HCT116 (cell line): ENCODE measurements at places on chromosomes 16 and 17.

GRCh38 chr16:22712471-22712870 lies 101.5 kb upstream of the HS3ST2 start:
- no peak overlapping the region for H3K27ac ChIP-seq
- H3K27me3 ChIP-seq: peaks cover 17% of the 10 kb centered on the region; the same call in 1 of the 2 replicates
- no peaks in the 10 kb centered on the region for H3K4me1 ChIP-seq
- no peak overlapping the region for H3K4me3 ChIP-seq
- DNase-seq: no peak

DNA sequence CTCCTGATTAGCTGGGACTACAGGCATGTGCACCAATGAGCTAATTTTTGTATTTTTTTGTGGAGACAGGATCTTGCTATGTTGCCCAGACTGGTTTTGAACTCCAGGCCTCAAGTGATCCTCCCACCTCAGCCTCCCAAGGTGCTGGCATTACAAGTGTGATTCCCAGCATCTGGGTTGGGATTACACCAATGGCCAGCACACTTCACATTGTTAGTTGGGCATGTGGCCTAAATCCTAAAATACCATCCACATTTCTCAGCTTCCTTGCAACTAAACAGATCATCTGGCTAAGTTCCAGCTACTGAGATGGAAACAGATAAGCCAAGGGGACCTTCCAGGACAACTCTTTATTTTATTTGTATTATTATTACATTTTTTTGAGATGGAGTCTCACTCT lies 9.9 kb downstream of the RABEP2 start:
- 0 out of 2 replicates have a peak, but pooled peaks cover 4% of the 10 kb centered on the region for H3K36me3 ChIP-seq
- H3K27ac ChIP-seq: no peak overlapping the region
- DNase-seq: no peak
- no peak overlapping the region for H3K4me3 ChIP-seq
- peaks cover 30% of the 10 kb centered on the region for H3K4me1 ChIP-seq

DNA sequence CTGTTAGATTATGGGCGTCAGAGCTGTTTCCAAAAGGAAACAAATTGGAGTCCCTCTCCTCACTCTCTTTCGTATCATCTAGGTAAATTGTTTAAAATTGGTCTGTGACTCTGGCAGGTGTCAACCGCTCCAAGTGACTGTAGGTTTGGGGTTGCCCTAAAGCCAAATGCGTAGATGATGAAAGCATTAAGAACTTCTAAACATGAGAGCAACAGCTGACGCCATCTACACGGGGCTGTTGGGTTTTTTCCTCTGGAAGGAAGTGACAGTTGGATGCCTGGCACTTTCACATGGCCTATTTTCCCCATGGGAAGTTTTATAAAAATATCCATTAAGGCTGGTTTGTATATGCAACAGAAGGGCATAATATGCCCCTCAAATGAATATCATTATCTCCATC lies 215.7 kb upstream of the CACNG5 start:
- no peaks in the 10 kb centered on the region for H3K4me1 ChIP-seq
- no peaks in the 10 kb centered on the region for H3K36me3 ChIP-seq
- no peak overlapping the region for H3K27ac ChIP-seq

- DNase-seq: no peak
- no peak overlapping the region for H3K4me3 ChIP-seq
- no peaks in the 10 kb centered on the region for H3K4me1 ChIP-seq
- no peak overlapping the region for H3K27ac ChIP-seq
- no peaks in the 10 kb centered on the region for H3K36me3 ChIP-seq
- peaks cover 44% of the 10 kb centered on the region for H3K27me3 ChIP-seq
Observed at GRCh38 chr16:77925531-77925930, 96.8 kb upstream of the CLEC3A start.

DNA sequence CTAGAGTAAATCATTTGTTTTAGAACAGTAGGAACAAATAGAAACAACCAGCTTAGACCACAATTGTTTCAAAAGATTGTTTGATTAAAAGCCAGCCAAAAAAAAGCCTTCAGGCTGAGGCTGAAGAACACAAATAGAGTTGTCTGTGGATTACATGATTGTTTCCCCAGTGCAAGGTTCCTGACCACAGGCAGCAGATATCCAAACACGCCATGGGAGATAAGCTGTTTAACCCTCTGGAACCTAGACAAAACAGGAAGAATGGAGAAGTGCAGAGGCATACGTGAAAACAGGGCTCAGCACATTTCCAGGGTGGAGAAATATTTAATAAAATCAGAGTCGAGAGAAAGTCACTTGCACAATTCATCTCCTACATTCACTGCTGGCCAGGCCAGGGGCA lies 21.0 kb downstream of the ATPAF2 start:
- DNase-seq: no peak
- H3K27me3 ChIP-seq: no peaks in the 10 kb centered on the region
- no peaks in the 10 kb centered on the region for H3K4me1 ChIP-seq
